Endothelial cell of coronary artery (primary cell): ENCODE measurements at places on chromosomes 13 and 19. TPM values are rescaled to one million over a fixed set of nuclear protein-coding genes. Genes with fewer than 3 reads are reported as not detected.

The NR2F6 gene
- total RNA-seq = 31.5 and 46.8 TPM in 2 replicates

The EBI3 gene
- total RNA-seq = 0.18 and 0.66 TPM in 2 replicates

The CEACAM3 gene
- not detected in 2 replicates for total RNA-seq

The SIGLEC11 gene
- 0.09 TPM in 1 of 2 replicates, not detected in the other for total RNA-seq

The TEKTIP1 gene
- total RNA-seq = not detected in 2 replicates

The PAF1 gene
- total RNA-seq = 35.8 and 45.0 TPM in 2 replicates

The CCDC169 gene
- total RNA-seq = 2.4 and 3.9 TPM in 2 replicates

The KLF1 gene
- total RNA-seq = not detected in 2 replicates

The OSCAR gene
- 0.19 TPM in 1 of 2 replicates, not detected in the other for total RNA-seq

The MEX3D gene
- total RNA-seq = 67.0 and 70.2 TPM in 2 replicates

The SPACA7 gene
- total RNA-seq = not detected in 2 replicates

The TEX29 gene
- not detected in 2 replicates for total RNA-seq

The NOVA2 gene
- total RNA-seq = 4.7 and 6.0 TPM in 2 replicates

The NCR1 gene
- total RNA-seq = not detected in 2 replicates

The ARL11 gene
- 0.09 TPM in 2 replicates for total RNA-seq

The A1BG gene
- total RNA-seq = 6.0 and 10.4 TPM in 2 replicates

The CBARP gene
- total RNA-seq = 1.3 and 1.6 TPM in 2 replicates

The SIGLEC5 gene
- total RNA-seq = not detected in 2 replicates

The ERICH6B gene
- total RNA-seq = not detected in 2 replicates

The TGFB1 gene
- 19.4 and 52.1 TPM in 2 replicates for total RNA-seq
